ENCODE measurements at places on chromosomes 16 and 17.

GRCh38 chr17:51803161-51803560 is 355.4 kb downstream of the CA10 start:
- no peak for DNase-seq

GRCh38 chr17:45873728-45874127 is 20.6 kb upstream of the MAPT start:
- no peak for DNase-seq

DNA sequence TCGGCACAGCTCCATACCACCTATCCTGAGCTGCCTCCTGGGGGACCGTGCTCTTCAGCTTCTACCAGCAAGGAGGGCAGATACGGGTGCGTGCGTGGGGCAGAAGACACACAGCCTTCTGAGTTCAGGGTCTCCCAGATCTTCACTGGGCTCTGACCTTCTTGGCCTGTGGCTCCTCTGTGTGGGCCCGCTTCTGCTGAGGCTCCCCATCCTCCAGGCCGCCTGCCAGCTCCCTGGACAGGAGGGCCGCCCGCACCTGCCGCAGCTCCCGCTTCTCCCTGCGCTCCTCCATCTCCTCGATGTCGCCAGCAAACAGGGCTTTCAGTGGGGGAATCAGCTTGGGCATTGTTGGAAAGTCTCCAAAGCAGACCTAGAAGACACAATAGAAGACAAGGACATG is 25.2 kb downstream of the ELAC2 start:
- DNase-seq, result no peak

DNA sequence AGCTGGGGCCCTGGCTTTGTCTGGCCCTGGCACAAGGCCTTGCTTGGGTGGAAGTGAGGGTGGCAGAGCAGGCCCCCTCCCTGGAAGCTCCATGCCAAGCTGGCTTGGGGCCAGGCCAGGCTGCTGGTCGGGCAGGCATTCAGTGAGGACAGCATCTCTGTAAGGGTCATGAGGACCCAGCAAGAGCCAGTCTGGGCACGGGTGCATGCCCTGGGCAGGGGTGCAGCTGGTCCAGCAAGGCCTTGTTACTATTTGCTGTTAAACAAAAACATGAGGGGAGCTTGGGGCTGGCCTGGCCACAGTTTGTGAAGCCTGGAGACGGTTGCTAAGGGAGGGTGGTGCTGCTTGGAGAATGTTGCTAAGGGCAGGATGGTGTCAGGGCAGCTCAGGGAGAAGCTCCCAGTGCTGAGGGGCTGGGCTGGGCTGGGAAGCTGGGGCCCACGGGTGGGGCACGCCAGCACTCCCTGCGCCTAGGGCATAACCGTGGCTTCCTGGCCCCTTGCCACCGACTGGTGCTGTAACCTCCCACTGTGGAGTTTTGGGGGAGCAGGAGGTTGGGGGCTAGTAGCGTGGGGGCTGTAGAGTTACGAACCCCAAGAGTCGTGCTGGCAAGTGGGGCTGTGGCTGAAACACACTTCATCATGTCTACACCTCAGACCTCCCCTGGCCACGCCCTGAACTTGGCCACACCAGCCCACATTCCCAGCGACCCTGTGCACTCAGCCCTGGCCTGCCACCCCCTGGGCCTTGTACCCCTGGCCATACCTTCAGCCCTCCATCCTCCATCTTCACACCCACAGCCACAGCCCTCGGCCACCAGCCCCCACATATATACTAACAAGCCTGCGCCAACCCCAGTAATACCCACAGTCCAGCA is 1.6 kb downstream of the TPPP3 start:
- no peak for DNase-seq

GRCh38 chr16:22743401-22743800 is 70.6 kb upstream of the HS3ST2 start:
- no peak for DNase-seq

Measured in NCI-H1436 (cell line).